Thyroid gland (tissue), 4 donors: ENCODE measurements at places on chromosomes 3 and 15. TPM values are rescaled to one million over a fixed set of nuclear protein-coding genes. Genes with fewer than 3 reads are reported as not detected.

The IL17RD gene
- total RNA-seq, result 0.59 TPM

The TPRG1 gene
- total RNA-seq, result 2.0 TPM

DNA sequence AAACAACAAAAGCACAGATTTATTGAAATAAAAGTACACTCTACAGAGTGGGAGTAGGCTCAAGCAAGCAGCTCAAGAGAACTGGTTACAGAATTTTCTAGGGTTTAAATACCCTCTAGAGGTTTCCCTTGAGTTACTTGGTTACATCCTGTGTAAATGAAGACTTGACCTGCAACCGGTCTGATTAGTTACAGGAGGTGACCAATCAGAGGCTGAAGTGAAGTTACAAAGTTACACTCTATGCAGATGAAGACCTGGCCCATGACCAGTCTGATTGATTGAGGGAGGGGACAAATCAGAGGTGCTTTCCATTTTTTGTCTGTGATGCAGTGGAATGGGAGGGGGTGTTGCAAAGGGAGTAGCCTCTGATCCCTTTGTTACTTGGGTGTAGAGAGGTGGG lies 723.4 kb downstream of the ZPLD1 start:
- H3K4me3 ChIP-seq, result no peak overlapping the region
- H3K27me3 ChIP-seq, result no peaks in the 10 kb centered on the region
- DNase-seq, result no peak
- H3K36me3 ChIP-seq, result no peaks in the 10 kb centered on the region
- no peaks in the 10 kb centered on the region for H3K4me1 ChIP-seq
- no peak overlapping the region for H3K27ac ChIP-seq

- no peak overlapping the region for H3K4me3 ChIP-seq
- no peaks in the 10 kb centered on the region for H3K36me3 ChIP-seq
- H3K27ac ChIP-seq, result no peak overlapping the region
- H3K27me3 ChIP-seq, result no peaks in the 10 kb centered on the region
Measured at GRCh38 chr3:56125358-56126005, 342.8 kb downstream of the ERC2 start.

GRCh38 chr3:151086484-151087456 lies 1.3 kb downstream of the MED12L start:
- DNase-seq, result peak; percentile 88
- no peaks in the 10 kb centered on the region for H3K36me3 ChIP-seq
- no peaks in the 10 kb centered on the region for H3K27me3 ChIP-seq
- peak overlapping the region; percentile 47 for H3K4me3 ChIP-seq
- no peak overlapping the region for H3K27ac ChIP-seq

- DNase-seq, result no peak
- no peaks in the 10 kb centered on the region for H3K27me3 ChIP-seq
- H3K4me1 ChIP-seq, result no peaks in the 10 kb centered on the region
- no peaks in the 10 kb centered on the region for H3K36me3 ChIP-seq
Measured at GRCh38 chr15:48719668-48720067, 74.2 kb upstream of the FBN1 start.

- H3K4me3 ChIP-seq, result no peak overlapping the region
- H3K27me3 ChIP-seq, result no peaks in the 10 kb centered on the region
- no peaks in the 10 kb centered on the region for H3K4me1 ChIP-seq
Measured at GRCh38 chr15:59933607-59934006, 70.5 kb upstream of the FOXB1 start.

DNA sequence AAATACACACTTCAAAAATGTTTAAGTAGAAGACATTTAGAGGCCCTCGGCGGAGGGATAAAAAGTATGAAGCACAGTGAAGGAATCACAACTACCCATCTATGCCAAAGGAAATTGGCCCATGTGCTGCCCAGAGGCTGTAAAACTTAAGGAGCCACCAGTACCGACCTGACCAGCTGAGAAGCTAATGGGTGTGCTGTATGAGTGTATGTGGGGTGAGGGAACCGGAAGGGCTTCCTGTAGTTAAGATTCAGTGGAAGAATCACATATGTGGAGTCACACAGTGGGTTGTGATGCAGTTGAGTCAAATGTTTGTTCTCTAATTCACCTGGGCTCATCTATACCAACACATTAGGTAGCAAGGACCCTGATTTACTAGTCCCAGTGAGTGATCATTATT lies 516.0 kb upstream of the IL12A start:
- H3K36me3 ChIP-seq, result no peaks in the 10 kb centered on the region
- no peaks in the 10 kb centered on the region for H3K27me3 ChIP-seq
- no peak overlapping the region for H3K4me3 ChIP-seq
- H3K27ac ChIP-seq, result no peak overlapping the region

- no peak within 1 kb of the TSS for H3K4me3 ChIP-seq
- peaks cover 11% of the 10 kb centered on the region for H3K4me1 ChIP-seq
- DNase-seq, result peak; percentile 83
- no peaks in the 10 kb centered on the region for H3K27me3 ChIP-seq
- no peaks in the 10 kb centered on the region for H3K36me3 ChIP-seq
Measured at GRCh38 chr3:100993309-100993708, at the start of gene ABI3BP. ABI3BP (minus strand) TSS chr3:100993421; CDS start chr3:100993384, 37 bp downstream.

The ATP6V1A gene
- 96.3 TPM for total RNA-seq

GRCh38 chr3:147210676-147211075 lies 195.7 kb downstream of the ZIC4 start:
- no peaks in the 10 kb centered on the region for H3K27me3 ChIP-seq
- no peak overlapping the region for H3K4me3 ChIP-seq
- H3K4me1 ChIP-seq, result no peaks in the 10 kb centered on the region
- DNase-seq, result no peak

The C3orf70 gene
- total RNA-seq, result 2.1 TPM

GRCh38 chr3:46127503-46127902 lies 80.6 kb downstream of the CCR1 start:
- no peak overlapping the region for H3K4me3 ChIP-seq
- no peaks in the 10 kb centered on the region for H3K4me1 ChIP-seq
- no peak overlapping the region for H3K27ac ChIP-seq
- no peak for DNase-seq

The CHL1 gene
- total RNA-seq, result 4.3 TPM

DNA sequence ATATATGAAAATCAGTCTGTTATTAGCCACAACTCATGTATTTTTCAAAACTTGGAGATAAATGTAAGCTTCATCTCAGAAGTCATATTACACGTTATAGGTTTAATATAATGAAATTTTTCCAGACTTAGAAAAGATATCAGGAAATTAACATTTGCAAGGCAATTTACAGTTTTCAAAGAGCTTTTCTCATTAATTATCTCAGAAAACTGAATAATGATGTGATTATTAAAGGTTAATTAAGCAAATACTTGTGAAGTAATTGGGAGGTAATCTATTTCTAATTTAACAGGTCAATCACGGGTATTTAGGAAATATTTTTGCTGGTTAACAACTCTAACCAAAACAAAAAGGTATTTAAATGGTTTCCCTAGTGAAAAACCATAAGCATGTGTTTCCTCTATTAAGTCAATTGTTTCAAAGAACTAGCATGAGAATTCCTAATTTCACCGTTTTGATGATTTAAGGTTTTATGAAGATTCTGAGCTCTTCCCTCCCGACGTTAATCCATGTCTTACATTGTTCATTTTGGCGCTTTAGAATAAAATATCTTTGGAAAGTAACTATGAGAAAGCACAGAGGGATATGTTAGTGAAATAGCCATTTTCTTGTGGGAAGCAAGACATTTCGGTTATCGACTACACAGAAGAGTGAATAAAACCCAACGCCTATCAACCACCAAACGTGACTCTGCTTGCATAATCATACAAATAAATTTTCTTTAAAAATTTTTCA lies 1.5 kb upstream of the NEO1 start:
- DNase-seq, result no peak
- no peaks in the 10 kb centered on the region for H3K27me3 ChIP-seq
- peaks cover 4% of the 10 kb centered on the region for H3K4me1 ChIP-seq
- H3K36me3 ChIP-seq, result no peaks in the 10 kb centered on the region

DNA sequence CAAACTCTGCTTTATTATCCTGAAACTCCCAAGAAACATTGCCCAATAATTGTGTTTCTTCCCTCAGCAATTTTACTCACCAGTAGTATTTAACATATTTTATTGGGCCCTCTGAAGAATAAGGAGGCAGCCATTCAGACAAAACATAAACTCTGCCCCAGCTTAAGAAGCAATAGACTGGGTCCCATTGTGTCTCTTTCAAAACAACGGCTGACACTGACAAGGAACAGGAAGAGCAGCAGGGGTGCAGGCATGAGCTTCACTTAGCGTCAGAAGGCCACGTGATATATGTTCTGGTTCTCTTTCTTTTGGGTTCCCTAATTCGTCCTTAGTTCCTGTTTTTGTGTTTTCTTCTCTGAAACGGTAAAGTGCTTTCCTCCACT lies 242.3 kb downstream of the FHIT start:
- no peak overlapping the region for H3K27ac ChIP-seq
- DNase-seq, result no peak
- no peaks in the 10 kb centered on the region for H3K36me3 ChIP-seq
- H3K4me1 ChIP-seq, result no peaks in the 10 kb centered on the region

GRCh38 chr15:53133255-53133850 lies 343.2 kb upstream of the ONECUT1 start:
- no peaks in the 10 kb centered on the region for H3K4me1 ChIP-seq
- no peak overlapping the region for H3K4me3 ChIP-seq
- no peak overlapping the region for H3K27ac ChIP-seq
- DNase-seq, result no peak
- no peaks in the 10 kb centered on the region for H3K27me3 ChIP-seq
- H3K36me3 ChIP-seq, result no peaks in the 10 kb centered on the region

- no peaks in the 10 kb centered on the region for H3K27me3 ChIP-seq
- no peaks in the 10 kb centered on the region for H3K36me3 ChIP-seq
- H3K4me1 ChIP-seq, result peaks cover 57% of the 10 kb centered on the region
- H3K27ac ChIP-seq, result peak overlapping the region; percentile 97
- DNase-seq, result no peak
Measured at GRCh38 chr3:186974824-186975313, 44.5 kb downstream of the ST6GAL1 start.

The ANKRD34C gene
- not detected for total RNA-seq

- no peak for DNase-seq
- H3K27ac ChIP-seq, result no peak overlapping the region
- no peaks in the 10 kb centered on the region for H3K36me3 ChIP-seq
- H3K4me3 ChIP-seq, result no peak overlapping the region
Measured at GRCh38 chr3:126033051-126033745, 50.7 kb downstream of the SLC41A3 start.

The FAM3D gene
- not detected for total RNA-seq

GRCh38 chr3:156604642-156605144 lies 49.8 kb upstream of the SSR3 start:
- no peak overlapping the region for H3K27ac ChIP-seq
- DNase-seq, result no peak
- no peaks in the 10 kb centered on the region for H3K27me3 ChIP-seq

The B3GALNT1 gene
- total RNA-seq, result 22.3 TPM

GRCh38 chr3:2099028-2099671 lies 484 bp downstream of the CNTN4 start:
- no peaks in the 10 kb centered on the region for H3K36me3 ChIP-seq
- no peaks in the 10 kb centered on the region for H3K27me3 ChIP-seq
- peak; percentile 49 for DNase-seq

The CLEC3B gene
- 34.1 TPM for total RNA-seq

GRCh38 chr3:135784557-135784956 lies 181.0 kb upstream of the PPP2R3A start:
- peaks cover 6% of the 10 kb centered on the region for H3K4me1 ChIP-seq
- DNase-seq, result no peak
- H3K36me3 ChIP-seq, result no peaks in the 10 kb centered on the region
- H3K27ac ChIP-seq, result no peak overlapping the region
